Fibroblast of mammary gland (primary cell): ENCODE measurements at places on chromosomes 11 and 22.

DNA sequence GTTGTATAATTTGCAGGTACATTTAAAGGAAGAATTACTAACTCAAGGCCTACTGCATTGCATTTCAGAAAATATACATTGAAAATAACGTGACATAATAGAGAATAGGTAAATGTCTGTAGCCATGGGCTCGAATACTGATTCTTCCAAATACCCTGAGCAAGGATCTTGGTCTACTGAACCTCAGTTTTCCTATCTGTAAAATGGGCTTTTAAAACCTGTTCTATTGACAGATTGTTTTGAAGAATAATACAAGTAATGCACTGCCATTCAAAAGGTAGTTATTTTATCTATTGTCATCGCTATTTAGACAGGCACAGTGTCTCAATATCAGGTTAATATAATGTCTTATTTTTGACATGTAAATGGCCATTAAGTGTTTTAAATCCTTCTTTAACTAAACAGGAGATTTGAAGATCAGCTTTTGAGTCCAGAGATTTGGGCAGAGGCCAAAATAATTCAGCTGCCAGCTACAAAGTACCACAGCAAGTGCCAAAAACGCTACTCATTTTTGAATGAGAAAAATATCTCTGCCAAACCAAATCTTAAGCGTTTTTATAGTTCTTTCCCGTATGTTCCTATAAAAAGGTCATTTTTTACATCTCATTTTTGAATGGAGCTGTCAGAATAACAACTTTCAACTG, 56.7 kb downstream of the CTSC start:
- DNase-seq = peak; percentile 8

- DNase-seq = peak; percentile 78
Observed at GRCh38 chr11:95680169-95680929, 109.2 kb downstream of the FAM76B start.

GRCh38 chr11:118194835-118195627, 18.6 kb upstream of the SCN2B start:
- DNase-seq = peak; percentile 77

DNA sequence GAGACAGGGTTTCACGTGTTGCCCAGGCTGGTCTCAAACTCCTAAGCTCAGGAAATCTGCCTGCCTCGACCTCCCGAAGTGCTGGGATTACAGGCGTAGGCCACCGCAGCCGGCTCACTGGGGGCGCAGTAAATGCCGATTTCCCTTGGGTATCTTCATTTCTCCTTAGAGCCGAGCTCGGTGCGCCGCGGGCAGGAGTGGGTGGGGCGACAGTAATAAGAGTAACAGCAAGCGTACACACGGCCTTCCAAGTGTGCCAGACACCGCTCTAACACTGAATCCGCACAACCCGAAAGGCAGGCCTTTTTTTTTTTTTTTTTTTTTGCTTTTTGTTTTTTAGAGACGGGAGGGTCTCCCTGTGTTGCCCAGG, 500 bp upstream of the ADSL start:
- DNase-seq = peak; percentile 37

- DNase-seq = peak; percentile 37
Observed at GRCh38 chr11:64372802-64373597, 14.0 kb downstream of the RPS6KA4 start.

- no peak for DNase-seq
Observed at GRCh38 chr11:2202071-2202899, 30.7 kb upstream of the TH start.

DNA sequence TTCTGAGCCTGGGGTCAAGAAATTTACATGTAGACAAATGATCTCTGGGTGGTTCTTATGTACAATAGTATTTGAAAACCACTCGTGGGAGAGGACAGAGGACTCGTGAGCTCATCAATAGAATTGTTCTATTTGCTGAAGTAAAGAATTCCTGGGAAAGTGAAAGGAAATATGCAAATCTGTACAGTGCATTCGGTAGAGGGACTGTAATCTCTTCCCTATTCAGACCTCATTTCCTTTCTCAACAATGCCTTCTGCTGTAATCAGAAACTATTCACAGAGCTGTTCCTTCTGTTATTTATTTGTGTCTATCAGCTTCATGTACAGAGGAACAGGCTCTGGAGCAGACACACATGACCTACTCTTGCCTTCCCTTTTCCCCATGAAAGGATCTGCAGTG, 709.4 kb upstream of the KIRREL3 start:
- DNase-seq = no peak

GRCh38 chr22:22705328-22706100, 61.1 kb downstream of the GGTLC2 start:
- DNase-seq = no peak

DNA sequence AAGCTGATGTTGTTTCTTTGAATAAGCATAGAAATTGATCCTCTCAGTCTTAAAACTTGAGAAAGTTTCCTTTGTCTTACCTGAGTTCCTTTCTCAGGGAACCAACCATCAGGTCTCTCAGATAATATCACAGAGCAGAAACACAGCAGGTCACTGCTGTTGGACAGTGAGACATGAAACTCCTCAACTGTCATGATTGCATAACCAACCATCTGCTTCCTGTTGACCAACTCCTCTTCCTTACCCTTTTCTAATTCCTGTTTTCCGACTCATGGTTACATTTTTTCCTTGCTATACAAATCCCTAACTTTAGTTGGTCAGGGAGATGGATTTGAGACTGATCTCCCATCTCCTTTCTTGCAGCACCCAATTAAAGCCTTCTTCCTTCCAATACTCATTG, 845.3 kb downstream of the FAM181B start:
- peak; percentile 30 for DNase-seq

GRCh38 chr11:61954851-61955421, 4.8 kb downstream of the BEST1 start:
- DNase-seq = peak; percentile 91

GRCh38 chr11:64919627-64920026, 2.6 kb upstream of the ATG2A start:
- DNase-seq = no peak

- no peak for DNase-seq
Observed at GRCh38 chr11:120589376-120589775, 77.8 kb downstream of the GRIK4 start.

GRCh38 chr11:45337583-45338360, 51.6 kb upstream of the SYT13 start:
- DNase-seq = no peak

GRCh38 chr22:37996079-37996478, 11.7 kb upstream of the SOX10 start:
- DNase-seq = no peak

- DNase-seq = no peak
Observed at GRCh38 chr11:8871962-8872361, 39.0 kb upstream of the AKIP1 start.

DNA sequence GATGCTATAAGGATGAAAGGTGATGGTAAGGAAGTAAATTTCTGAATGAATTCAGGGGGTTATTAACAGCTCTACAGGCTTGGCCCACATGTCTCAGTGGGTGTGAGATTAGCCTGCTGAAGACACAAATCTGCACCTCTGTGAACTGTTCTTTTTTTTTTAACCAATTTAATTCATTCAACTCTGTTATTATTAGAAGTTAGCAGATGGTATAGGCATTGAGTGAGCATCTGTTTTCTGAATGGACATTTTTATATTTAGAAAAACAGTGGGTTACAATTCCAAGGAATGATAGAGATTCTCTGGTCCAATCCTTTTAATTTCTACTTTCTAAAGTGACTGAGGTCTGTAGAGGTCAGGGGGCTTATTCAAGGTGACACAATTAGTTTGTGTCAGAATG, 122.0 kb upstream of the SORL1-AS1 start:
- DNase-seq = no peak
